ENCODE measurements at places on chromosomes 1 and 21.

- DNase-seq = no peak
Observed at GRCh38 chr1:114024049-114024448, 44.8 kb downstream of the OLFML3 start.

- no peak for DNase-seq
Observed at GRCh38 chr1:12344596-12345349, 114.9 kb downstream of the VPS13D start.

DNA sequence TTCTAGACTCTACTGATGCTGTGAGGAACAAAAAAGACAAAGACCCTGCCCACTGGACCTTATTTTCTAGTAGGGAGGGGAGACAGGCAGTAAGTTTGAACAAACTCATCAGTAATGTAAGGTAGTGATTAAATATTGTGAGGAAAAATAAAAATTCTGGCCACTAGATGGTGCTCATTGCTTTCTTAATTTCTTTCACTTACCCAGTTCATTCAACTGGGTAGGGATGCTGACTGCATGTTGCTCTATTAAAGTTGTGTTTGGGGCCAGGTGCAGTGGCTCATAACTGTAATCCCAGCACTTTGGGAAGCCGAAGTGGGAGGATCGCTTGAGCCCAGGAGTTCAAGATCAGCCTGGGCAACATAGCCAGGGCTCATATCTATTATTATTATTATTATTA, 6.3 kb upstream of the KYAT3 start:
- no peak for DNase-seq

GRCh38 chr1:43144237-43144636, 27.9 kb downstream of the EBNA1BP2 start:
- DNase-seq = no peak

GRCh38 chr1:28447679-28448078, 58.2 kb upstream of the RCC1 start:
- no peak for DNase-seq

GRCh38 chr1:218521414-218522169, 176.5 kb downstream of the TGFB2 start:
- DNase-seq = no peak

DNA sequence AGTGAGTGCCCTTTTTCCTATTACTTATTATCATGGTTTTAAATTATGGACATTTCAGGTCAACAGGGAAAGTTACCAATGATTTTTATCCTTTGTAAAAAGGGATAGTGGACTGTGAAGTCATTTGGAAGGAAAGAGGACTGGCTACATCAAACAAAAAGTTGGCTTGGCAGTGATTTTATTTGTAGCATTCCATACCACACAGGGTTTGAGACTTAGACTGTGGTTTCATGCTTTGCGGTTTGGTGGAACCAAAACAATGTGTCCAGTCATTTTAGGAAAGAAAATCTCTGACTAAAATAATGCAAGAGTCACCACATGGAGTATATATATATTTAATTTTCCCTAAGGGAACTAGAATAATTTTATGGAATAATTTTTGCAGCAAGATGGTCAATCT, 239.5 kb downstream of the HMCN1 start:
- no peak for DNase-seq

DNA sequence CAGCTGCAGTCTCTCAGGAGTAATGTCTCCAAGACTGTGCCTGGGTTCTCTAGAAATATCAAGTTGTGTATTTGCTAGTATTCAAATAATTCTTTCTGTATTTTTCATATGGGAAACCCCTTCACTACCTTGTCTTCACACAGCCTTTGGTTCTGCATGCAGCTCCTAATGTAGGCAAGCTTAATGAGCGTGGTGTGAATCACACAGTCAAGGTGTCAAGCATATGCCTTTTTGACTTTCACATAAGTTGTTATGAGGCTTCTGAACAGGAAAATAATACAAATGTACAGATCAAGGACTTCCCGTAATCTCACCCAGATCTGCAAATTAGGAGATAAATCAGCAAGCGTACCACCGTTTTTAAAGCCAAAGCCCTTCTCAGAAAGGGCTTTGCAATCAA, at the start of gene FCRL3:
FCRL3 (minus strand) TSS at position 38 of the 400 bp plus-strand sequence. CDS start 280 bp downstream, outside the sequence.
- no peak for DNase-seq

DNA sequence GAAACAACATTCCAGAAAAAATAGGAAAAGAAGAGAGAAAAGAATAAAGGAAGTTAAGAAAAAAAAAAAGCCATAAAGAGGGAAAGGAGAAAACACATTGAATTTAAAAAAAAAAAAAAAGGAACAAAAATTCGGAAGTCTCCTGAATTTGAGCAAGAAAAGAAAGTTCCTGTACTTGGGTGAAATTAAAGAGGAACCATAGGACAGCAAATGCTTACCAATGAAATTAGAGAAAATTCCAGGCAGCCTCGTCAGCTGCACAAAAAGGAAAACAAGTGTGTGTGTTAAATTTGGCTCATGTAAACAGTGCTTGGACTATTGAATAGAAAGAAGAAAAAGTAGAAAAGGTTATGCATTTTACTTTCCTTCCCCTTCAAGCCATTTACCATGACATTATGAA, 4.9 kb downstream of the IL12RB2 start:
- no peak for DNase-seq

DNA sequence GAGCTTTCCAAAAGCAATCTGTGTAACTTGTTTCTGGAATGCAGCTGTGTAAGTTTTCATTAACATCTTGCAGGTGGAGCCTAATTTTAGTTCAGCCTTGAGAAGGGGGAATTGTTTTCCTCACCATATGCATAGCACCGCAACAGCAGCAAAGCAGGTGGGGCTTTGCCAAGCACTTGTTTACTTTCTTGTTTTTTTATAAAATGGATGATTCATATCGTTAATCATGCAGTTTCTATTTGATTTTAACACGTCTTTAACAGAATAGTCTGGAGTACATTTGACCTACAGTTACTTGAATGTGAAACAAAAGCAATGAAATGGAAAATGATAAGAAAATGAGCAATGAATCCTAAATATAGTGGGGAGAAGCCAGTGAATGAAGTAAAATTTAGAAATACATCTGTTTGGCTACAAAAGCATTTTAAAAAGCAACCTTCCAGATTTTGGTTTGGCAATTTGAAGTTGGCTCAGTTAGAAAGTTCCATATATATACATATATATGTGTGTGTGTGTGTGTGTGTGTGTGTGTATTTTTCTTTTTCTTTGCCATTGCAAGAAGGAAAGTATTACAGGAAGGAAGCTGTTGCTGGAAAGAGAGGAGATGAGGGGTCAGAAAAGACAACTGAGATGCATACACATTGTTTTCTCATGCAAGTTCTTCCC, 119.0 kb upstream of the ADGRL2 start:
- no peak for DNase-seq

GRCh38 chr21:43613755-43614638, 45.3 kb downstream of the HSF2BP start:
- DNase-seq = no peak

DNA sequence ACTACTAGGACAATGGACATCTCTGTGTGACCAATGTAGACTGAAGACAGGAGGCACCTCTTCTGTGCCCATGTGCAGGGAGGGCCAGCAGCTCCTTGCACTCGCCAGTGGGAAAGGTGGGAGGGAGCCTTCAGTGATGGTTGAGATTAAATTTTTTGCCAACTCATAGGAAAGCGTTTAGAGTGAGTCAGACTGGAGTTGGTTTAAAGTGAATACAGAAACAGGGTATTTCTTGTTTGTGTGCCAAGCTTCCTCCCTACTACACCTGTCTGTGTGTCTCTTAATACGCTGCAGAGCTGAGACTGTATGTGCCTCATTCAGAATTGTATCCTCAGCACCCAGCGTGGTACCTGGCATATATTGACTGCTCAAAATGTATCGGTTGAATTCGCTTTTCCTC, 13.5 kb upstream of the COL16A1 start:
- no peak for DNase-seq

- no peak for DNase-seq
Observed at GRCh38 chr1:101181930-101182329, 54.9 kb upstream of the S1PR1 start.

DNA sequence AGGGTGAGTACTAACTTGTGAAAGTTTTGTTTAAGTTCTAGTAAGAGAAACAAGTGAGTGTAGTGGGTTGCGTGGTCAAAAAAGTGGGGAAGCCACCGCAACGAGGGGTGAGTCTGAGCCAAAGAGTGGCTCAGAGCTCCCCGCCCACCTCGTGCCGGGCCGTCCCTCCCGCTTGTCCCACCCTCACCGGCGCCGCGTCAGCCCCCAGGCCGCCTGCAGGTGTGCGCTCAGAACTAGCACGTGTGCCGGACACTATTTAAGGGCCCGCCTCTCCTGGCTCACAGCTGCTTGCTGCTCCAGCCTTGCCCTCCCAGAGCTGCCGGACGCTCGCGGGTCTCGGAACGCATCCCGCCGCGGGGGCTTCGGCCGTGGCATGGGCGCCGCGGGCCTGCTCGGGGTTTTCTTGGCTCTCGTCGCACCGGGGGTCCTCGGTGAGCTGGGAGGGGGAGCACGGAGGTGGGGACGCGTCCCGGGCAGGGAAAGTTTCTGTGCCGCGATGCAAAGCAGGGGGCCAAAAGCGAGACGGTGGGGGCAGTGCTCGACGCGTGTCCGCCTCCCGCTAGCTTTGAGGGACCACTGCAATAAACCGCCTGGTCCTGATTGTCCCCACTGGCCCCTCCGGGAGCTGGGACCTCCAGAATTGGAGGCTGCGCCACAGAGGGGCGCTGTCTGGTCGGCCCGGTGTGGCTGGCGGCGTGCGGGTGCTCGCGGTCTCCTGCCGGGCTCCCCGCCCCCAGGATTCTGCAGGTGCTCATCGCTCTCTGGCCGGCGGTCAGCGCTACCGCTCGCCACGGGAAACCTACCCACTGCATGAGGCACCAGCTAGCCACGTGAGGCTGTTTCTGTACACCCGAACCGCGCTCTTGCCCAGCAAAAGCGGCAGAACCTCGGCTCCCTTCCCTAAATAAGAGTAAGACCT, at the start of gene CR2:
CR2 (plus strand) TSS at position 283 of the 919 bp plus-strand sequence; CDS start at position 374, 91 bp downstream.
- DNase-seq = no peak

DNA sequence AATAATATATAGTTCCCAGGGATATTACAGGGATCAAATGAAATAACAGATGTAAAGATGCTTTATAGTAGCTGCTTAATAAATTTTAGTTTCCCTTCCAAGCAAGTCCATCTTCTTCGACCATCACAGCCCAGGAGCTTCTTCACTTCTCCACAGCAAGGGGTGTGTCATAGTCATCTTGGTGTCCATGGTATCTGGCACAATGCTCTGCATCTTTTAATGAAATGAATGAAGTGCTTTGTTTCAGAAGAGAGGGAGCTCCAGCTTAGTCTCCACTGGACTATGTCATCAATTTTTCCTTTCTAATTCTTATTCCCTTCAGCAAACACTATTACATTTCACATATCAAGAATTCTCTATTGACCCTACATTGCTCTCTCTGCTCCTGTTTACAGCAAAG, 4.9 kb upstream of the MACF1 start:
- no peak for DNase-seq

All from activated T-helper 1 cell treated with Interleukin-2 at 50 U/mL for 16 hours (primary cell).